ENCODE measurements at places on chromosomes 1 and 21.

GRCh38 chr1:196295766-196296165, 312.5 kb downstream of the KCNT2 start:
- DNase-seq: no peak

GRCh38 chr1:242011894-242012660, 13.2 kb upstream of the MAP1LC3C start:
- DNase-seq: peak; percentile 66

GRCh38 chr21:25428537-25428936, 178.7 kb downstream of the MRPL39 start:
- no peak for DNase-seq

GRCh38 chr1:84271441-84272151, 29.9 kb upstream of the SAMD13 start:
- no peak for DNase-seq

- DNase-seq: no peak
Observed at GRCh38 chr1:98018074-98018473, 97.2 kb upstream of the DPYD start.

GRCh38 chr1:45621501-45621836, 2.4 kb downstream of the CCDC17 start:
- DNase-seq: no peak
